ENCODE measurements at places on chromosomes 11 and 22. TPM values are rescaled to one million over a fixed set of nuclear protein-coding genes. Genes with fewer than 3 reads are reported as not detected.

GRCh38 chr22:49999063-49999945 lies 13.3 kb downstream of the IL17REL start:
- DNase-seq, result no peak

- DNase-seq, result no peak
Measured at GRCh38 chr11:130612291-130612851, 163.9 kb downstream of the ADAMTS15 start.

PTPN5 gene
- 0.43 TPM for total RNA-seq

DNA sequence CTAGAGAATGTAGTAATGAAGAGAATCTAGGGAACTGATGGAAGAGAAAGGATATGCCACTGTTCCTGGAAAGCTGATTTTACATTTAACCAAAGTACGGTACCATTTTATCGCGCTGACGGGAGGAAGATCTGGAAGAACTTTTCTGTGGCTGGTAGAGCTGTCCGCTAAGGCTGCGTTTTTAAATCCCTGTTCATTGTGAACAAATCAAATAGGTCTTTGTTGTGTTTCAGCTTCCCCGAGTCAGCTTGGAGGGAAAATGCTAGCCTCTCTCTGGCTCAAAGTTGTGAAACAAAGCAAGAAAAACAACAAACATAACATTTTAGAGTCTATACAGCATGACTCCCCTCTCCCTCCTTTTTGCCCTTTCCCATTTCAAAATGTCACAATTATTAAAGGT lies 34.4 kb downstream of the FBXO7 start:
- no peak for DNase-seq

DNA sequence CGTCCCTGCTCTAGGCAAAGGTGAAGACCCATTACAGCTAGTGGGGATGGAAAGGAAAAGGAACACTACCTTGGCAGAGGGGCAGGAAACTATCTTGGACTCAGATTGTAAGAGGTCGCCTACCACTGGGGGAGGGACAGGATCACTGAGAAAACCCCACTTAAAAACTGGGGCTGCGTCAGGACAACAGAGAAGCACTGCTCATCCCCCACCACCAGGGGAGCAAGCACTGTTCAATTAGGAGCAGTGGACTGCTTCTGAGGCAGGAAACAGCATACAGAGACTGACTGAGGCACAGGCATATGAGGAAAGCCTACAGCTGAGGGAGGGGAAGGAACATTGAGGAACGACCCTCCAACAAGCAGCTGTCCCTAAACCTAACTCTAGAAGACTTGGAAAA lies 20.8 kb upstream of the DLAT start:
- no peak for DNase-seq

UPK2 gene
- not detected for total RNA-seq

NRIP3 gene
- total RNA-seq, result 2.7 TPM

- no peak for DNase-seq
Measured at GRCh38 chr11:88515002-88515401, 177.5 kb upstream of the CTSC start.

KRTAP5-10 gene
- total RNA-seq, result not detected

CHST1 gene
- total RNA-seq, result 1.8 TPM

DNA sequence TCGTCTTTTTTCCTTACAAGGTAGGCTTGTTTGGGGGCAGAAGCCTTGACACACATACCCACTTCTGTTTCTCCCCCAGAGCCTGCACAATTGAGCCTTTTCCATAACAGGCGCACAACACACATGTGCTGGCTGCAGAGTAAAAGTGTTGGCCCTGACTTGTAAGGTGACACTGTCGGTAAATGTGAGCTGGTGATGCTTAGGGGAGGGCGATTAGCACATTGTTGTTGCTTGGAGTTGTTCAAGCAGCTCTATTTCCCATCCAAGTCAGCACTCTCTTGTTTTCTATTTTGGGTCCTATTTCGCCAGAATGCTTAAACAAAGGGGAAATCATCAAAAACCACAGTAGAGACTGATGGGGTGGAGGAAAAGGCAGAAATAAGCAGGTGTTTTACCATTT lies 51.9 kb upstream of the PTPRJ start:
- DNase-seq, result no peak

WNT11 gene
- 1.8 TPM for total RNA-seq

GRCh38 chr11:92384802-92385201 lies 160.2 kb downstream of the FAT3 start:
- no peak for DNase-seq

GRCh38 chr11:100578831-100579311 lies 108.2 kb upstream of the ARHGAP42 start:
- no peak for DNase-seq

DNA sequence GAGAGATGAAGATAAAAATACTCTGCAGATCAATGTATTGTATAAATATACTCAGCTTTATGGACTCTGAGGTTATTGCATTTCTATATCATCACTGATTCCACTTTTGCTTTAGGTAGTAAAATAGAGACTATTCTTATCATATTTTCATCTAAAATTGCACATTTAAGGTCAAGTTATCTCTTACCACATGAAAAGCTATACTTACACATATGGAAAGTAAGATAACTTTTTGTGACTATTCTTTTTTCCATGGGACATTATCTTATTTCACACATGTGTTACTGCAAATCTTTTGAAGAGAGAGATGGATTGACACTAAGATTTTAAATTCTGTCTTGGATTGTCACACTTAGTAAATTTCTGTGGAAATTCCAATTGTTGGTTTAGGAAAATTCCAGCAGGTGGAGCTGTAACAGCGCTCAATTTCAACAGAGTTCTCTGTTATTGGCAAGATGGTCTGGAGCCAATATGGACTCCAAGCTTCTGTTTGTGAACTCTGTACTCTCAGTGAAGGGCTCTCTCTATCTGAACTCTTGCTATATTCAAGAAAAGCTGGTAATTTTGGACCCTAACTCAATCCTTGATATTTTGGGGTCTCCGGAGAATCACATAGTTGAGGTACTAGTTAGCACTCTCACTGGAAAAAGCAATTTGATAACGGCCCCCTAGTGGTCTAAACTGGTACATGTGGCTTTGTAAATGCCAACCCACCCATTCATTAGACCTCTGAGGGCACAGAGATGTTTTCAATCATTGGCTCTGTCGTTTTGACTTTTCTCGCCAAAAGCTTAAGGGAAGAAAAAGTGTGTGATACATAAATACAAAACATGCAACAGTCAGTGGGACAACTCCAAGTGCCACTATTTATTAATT lies 429.7 kb downstream of the ETS1 start:
- DNase-seq, result peak; percentile 54

DNA sequence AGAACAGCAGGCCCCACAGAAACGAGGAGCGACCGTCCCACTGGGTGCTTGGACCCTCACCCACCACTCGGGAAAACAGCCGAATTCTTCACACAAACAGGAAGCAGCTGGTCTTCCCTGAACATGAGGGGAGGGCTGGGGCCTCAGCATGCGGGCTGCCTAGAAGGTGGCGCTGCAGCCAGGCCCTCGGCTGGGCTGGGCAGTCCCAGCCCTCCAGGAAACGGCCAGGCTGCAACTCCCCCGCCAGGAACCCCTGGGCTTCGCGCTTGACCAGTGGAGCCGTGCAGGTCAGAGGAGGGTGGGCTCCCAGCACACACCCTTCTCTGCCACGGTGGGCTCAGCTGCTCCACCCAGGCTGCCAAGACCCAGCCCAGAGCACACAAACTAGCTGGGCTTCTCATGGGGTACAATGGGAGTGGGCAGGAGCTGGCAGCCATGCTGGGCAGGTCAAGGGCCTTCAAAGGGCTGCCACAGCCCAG lies 29.6 kb downstream of the IGF2 start:
- DNase-seq, result no peak

DNA sequence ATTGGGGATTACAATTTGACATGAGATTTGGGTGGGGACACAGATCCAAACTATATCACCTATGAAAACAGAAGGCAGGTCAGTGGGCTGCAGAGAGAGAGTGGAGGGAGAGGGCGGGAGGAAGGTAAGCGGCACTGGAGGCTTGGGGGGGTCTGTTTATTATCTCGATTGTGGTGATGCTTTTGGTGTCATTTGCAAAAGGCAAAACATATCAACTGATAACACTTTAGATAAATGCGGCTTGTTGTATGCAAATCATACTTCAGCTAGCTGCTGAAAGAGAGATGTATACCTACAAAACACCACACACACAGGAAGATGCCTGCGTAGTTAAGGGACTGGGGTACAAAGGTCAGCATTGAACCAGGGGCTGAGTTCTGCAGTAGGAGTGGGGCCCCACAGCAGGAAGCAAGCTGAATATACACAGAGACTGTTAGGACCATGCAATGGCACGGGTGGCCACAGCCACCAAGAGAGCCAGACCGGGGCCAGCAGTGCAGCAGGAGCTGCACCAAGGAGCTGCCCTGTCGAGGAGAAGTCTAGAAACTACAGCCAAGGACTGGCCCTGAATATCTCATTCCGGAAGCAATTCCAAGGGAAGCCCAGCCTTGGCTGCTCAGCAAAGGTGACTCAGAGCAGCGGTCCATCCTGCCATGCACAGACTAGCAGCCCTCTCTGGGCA lies 23.8 kb upstream of the TOLLIP start:
- no peak for DNase-seq

INTS4 gene
- total RNA-seq, result 28.8 TPM

BEST1 gene
- 2.8 TPM for total RNA-seq

RTN3 gene
- total RNA-seq, result 107 TPM

- peak; percentile 59 for DNase-seq
Measured at GRCh38 chr22:39634530-39635405, 64.2 kb downstream of the CACNA1I start.

- no peak for DNase-seq
Measured at GRCh38 chr11:119741369-119742262, 12.6 kb upstream of the NECTIN1 start.

DNA sequence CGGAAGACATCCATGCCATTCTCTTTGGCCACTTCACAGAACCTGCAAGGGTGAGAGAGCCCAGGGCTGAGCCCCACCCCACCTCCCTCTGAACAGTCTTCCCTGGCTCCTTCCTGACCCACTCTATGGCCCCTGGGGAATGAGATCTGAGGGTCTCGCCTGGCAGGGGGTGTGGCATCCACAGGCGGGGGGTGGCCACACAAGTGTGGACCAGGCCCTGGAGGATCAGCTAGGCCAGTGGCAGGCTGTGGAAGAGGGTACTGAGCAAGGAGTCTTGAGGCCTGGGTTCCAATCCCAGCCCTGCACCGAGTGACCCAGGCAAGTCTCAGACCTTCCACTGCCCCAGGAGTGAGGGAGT lies 5.6 kb upstream of the LRFN4 start:
- DNase-seq, result no peak

SMIM35 gene
- total RNA-seq, result not detected

DNA sequence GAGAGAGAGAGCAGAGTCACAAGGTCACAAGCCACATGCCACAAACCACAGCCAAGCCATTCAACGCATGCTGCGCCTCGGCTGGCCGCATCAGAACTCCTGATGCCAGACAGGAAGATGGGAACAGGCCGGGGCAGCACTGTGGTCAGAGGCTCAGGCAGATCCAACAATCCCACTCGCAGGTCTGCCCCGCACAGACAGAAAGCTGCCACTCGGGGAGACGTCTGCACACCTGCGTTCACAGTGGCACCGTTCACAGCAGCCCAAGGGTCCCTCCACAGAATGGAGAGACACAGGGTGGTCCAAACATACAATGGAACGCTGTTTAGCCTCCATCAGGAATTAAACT lies 408.8 kb downstream of the CTTN start:
- no peak for DNase-seq

DNA sequence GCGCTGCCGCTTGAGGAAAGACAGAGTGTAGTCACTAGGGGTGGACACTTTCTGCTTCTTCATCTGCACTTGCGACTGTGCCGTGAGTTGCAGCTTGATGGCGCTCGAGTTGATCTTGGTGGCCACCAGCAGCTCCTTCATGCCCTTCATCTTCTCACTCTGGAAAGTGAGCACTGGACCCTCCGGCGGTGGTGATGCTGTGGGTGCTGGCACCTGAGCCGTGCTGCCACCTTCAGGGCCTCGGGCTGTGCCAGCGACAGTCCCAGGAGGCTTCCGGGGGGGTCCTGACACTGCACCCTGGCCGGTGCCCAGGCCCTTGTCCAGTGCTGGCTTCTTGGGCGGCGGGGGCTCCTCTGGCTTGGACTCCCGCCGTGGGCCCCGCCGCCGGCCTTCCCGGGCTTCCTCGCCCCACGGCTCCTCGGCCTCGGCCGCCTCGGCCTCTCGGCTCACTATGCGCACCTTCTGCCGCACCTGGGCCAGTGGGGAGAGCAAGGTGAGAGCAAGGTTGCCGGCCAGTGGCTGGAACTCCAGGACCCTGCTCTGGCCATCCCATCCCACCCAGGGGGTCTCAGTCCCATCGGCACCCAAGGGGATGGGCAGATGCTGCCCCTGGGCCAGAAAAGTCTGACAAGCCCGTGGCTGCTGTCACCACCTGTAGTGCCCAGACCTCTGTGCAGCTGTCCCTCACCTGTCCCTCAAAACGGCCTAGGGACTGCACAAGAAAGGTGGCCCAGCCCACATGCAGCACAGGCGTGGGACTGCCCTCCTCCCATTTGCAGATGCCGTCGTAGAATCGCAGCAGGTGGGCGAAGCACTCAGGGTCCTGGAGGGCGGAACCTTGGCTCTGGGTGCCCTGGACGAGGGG lies 1.6 kb upstream of the MAP4K2 start:
- DNase-seq, result no peak

DNA sequence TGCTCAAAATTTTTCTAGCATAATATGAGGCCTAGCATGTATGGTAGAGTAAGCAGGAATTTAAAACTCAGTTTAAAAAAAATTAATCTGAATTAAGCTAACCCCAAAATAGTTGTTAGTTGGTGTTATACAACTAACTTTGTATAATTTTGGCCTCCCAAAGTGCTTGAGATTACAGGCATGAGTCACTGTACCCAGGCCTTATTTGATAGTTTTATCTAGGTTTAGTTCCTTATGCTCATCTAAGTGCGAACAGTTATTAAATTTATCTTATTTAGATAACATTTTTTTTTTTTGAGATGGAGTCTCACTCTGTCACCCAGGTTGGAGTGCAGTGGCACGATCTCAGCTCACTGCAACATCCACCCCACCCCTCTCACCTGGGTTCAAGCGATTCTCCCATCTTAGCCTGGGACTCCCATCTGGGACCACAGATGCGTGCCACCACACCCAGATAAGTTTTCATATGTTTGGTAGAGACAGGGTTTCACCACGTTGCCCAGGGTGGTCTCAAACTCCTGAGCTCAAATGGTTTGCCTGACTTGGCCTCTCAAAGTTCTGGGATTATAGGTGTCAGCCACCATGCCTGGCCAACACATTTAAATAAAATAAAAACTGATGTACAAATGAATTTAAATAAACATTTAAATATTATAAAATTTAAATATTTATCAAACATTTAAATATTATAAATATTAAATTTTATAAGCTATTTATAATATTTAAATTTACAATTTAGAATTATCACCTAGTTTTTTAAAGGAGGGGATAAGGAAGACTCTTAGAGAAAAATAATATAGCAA lies 7.5 kb downstream of the IL18 start:
- no peak for DNase-seq

CREB3L1 gene
- 81.6 TPM for total RNA-seq

GRCh38 chr11:81579339-81579738 lies 1154.3 kb downstream of the FAM181B start:
- DNase-seq, result no peak

- no peak for DNase-seq
Measured at GRCh38 chr11:132408877-132409276, 1038.5 kb downstream of the NTM start.

- DNase-seq, result no peak
Measured at GRCh38 chr22:38873469-38874411, 1.7 kb upstream of the CBX6 start.

GRCh38 chr22:38433871-38434270 lies 21.1 kb downstream of the KCNJ4 start:
- no peak for DNase-seq

- DNase-seq, result no peak
Measured at GRCh38 chr11:47980907-47981621, 705 bp downstream of the PTPRJ start.

Measured in mucosa of gallbladder (tissue), 1 donor.